ENCODE measurements at places on chromosomes 11 and 22. TPM values are rescaled to one million over a fixed set of nuclear protein-coding genes. Genes with fewer than 3 reads are reported as not detected.

The MRGPRG gene
- not detected for total RNA-seq

The CYTH4 gene
- 1.5 TPM for total RNA-seq

The DEPDC5 gene
- total RNA-seq = 7.0 TPM

The PIH1D2 gene
- 1.7 TPM for total RNA-seq

The SPON1 gene
- total RNA-seq = 22.8 TPM

The FAM180B gene
- total RNA-seq = not detected

The SEZ6L gene
- total RNA-seq = 0.12 TPM

The DCDC1 gene
- total RNA-seq = 0.15 TPM

The TMEM191B gene
- total RNA-seq = not detected

GRCh38 chr22:38442967-38443627 lies 11.9 kb downstream of the KCNJ4 start:
- no peak for DNase-seq

DNA sequence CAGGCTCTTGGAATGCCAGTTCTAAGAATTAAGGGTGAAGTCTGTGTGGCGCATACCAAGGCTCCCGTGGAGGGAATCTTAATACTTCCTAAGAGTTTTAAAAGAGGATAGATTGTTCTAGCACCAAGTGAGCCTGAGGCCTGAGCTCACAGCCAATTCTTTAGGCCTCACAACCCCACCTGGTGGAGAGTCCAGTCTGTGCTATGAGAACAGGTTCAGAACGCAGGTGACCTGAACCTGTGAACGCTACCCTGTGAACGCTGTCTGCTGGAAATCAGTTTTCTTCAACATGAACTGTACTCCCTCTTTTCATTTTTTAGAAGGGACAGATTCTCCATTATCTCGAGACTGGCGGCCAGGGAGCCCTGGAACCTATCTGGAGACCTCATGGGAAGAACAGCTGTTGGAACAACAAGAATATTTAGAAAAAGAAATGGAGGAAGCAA lies 43.2 kb upstream of the DLAT start:
- DNase-seq = no peak

GRCh38 chr11:8697054-8697453 lies 14.5 kb downstream of the RPL27A start:
- no peak for DNase-seq

DNA sequence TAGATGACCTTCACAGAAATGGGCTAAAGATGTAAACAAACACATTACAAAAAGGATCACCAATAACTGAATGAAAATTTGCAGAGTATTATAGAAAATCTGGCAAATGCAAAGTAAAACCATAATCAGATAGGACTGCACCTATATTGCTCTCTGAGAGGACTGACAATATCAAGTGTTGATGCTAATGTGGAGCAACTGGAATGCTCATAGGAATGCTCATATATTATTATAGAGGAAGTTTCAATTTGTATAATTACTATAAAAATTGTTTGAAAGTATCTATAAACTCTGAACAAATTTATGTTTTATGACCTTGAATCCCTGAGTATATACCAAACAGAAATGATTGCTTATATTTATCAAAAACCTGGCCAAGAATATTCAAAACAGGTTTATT lies 18.4 kb upstream of the TEAD1 start:
- no peak for DNase-seq

- DNase-seq = no peak
These were observed 85.6 kb downstream of the CTTN start for GRCh38 chr11:70483917-70484316.

DNA sequence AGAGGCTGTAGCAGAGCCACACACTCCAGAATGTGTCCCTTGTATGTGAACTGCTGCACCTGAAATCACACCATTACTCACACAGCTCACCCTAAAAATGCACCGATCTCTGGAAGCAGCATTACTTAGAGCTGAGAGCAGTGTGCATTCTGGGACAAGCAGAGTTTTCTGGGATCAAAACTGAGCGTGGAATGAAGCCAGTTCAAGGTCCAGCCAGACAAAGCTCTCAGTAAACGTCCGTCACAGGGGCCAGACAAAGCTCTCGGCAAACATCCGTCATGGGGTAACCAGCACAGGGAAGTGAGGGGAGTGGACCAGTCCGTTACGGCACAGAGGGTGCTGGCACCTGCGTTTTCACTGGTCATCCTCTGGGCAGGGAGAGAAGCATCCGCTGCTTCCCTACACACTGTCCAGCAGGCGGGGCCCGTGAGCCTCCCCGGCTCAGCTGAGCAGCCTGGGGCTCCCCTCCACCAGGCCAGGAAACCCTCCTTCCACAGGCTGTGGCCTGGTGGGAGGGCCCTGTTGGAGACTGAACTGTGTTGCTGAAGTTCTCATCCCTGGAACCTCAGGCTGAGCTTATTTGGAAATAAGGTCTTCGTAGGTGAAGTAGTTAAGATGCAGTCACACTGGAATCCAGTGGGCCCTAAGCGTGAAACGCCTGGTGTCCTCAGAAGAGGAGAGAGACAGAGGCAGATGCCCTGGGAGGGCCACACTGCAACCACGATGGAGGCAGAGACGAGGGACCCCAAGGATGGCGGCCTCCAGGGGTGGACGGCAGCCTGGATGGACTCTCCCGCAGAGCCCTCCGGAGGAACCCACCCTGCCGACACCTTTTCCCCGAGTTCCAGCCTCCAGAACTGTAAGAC lies 883.9 kb downstream of the BRD1 start:
- peak; percentile 36 for DNase-seq

DNA sequence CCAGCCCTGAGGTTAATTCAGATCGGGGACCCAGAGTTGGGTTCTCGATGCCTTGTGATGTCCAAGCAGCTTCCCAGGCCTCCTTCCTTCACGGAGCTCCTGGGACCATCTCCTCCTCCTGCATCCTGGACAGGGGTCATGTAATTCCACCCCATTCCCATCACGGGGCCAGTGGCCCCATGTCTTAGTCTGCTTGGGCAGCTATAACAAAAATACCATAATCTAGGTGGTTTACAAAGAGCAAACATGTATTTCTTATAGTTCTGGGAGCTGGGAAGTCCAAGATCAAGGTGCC lies 41.7 kb upstream of the PRDM11 start:
- DNase-seq = peak; percentile 52

- DNase-seq = peak; percentile 26
These were observed 55.4 kb downstream of the PLEKHA7 start for GRCh38 chr11:16958833-16959232.

DNA sequence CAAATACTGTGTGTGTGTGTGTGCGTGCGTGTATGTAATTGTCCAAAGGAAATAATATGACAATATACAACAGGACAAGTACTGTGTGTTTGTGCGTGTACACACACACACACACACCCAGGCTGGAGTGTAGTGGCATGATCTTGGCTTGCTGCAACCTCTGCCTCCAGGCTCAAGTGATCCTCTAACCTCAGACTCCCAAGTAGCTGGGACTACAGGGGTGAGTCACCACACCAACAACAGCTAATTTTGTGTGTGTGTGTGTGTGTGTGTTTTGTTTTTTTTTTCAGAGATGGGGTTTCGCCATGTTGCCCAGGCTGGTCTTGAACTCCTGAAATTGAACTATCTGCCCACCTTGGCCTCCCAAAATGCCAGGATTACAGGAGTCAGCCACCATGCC lies 61.5 kb downstream of the NUP98 start:
- no peak for DNase-seq

DNA sequence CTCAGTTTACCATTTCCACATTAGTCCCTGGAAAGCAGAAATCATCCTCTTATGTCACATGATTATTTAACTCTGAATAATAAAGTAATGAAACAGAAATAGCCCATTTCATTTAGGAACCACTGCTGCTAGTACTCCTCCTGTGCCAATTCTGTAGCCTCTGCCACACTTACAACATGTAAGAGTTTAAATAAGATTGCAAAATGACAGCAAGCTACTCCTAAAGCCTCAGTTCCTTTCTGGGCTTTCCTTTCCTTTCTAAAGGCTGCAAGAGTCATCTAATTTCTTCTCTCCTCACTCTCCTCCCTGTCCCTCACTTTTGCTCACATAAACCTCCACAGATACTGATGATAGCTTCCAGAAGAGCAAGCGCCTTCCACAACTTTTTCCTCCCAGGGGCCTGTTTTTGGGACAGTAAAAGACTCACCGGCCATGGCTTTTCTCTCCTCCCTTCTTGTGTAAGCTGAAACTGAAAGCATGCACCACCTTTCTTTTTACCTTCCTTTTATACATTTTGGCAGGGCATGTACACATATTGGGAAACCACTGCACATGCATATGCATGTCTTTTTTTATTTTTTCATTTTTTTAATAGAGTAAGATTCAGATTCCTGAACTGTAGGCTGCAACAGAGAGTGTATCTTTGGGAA lies 38.5 kb downstream of the CARD18 start:
- no peak for DNase-seq

- DNase-seq = no peak
These were observed 24.5 kb upstream of the GGTLC2 start for GRCh38 chr22:22619765-22620414.

DNA sequence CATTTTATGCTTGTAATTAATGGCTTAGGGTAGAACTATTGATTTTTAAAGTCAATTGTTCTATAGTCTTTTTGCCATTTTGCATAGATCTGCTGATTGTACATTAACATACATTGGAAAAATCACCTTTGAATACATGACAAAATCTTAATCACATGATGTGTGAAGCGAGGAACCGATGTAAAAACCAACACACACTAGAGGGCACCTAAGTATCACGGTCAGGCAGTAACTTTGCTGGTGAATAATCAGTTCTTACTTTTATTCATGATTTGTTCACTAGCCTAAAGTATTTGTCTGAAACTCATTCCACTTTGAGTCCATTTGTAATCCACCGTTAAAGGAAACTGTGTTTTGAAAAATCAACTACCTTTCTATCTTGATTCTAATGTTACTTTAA lies 28.2 kb downstream of the JHY start:
- no peak for DNase-seq

DNA sequence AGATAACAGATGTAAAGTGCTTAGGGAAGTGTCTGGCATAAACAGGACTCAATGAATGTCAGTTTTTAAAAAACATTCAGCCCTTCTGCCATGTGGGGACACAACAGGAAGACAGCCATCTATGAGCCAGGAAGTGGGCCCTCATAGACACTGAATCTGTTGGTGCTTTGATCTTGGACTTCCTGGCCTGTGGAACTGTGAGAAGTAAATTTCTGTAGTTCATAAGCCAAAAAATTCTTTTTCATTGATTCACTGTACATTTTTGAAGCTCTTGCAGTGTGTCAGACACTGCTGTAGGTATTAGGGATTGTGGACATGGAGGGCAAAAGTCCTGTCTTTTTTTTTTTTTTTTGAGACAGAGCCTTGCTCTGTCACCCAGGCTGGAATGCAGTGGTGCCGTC lies 188.6 kb downstream of the HIPK3 start:
- DNase-seq = no peak

- peak; percentile 78 for DNase-seq
These were observed 2.5 kb upstream of the NPAS4 start for GRCh38 chr11:66418168-66418985.

DNA sequence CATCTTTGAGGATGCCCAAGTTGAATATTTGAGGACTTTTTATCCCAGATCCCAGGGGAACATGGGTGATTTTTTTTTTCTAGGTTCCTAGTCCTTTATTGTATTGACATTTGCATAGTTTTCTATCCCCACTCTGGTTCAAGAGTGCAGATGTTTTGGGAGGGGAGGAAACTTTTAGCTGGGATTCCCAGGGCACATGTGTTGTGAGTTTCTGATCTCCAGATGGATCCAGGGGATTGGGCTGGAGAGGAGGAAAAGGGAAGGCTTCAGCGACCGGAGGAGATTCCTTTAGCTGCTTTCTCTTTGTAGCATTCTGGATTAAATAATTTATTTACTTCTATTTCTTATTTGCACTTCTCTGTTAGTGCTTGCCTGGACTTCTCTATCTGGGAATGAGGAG lies 14.7 kb upstream of the SORL1-AS1 start:
- DNase-seq = no peak

GRCh38 chr22:50700387-50701075 lies 27.9 kb downstream of the SHANK3 start:
- no peak for DNase-seq

- no peak for DNase-seq
These were observed 609.3 kb upstream of the CCDC90B start for GRCh38 chr11:83895516-83895915.

- peak; percentile 53 for DNase-seq
These were observed 83.0 kb downstream of the MYO7A start for GRCh38 chr11:77211040-77211451.

DNA sequence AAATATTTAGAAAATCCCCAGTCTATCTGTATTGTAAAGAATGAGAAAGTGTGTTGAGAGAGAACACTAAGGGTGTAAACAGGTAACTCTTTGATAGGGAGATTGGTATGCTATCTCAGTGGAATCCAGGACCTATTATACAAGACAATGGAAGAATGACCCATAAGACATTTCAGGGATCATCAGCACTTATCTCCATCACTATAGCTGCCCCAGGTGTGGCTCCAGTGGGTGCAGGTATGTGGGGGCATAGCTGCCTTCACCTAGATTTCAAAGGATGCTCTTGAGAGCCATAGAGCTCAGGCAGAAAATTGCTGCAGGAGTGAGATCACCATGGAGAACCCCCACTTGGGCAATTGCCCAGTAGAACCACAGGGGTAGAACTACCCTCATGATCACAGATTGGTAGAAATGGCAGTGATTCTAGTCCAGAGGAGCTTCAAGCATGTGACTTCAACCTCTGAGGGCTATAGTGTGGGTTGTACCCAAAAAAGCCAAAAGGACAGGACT lies 252.3 kb upstream of the TBCEL start:
- peak; percentile 5 for DNase-seq

DNA sequence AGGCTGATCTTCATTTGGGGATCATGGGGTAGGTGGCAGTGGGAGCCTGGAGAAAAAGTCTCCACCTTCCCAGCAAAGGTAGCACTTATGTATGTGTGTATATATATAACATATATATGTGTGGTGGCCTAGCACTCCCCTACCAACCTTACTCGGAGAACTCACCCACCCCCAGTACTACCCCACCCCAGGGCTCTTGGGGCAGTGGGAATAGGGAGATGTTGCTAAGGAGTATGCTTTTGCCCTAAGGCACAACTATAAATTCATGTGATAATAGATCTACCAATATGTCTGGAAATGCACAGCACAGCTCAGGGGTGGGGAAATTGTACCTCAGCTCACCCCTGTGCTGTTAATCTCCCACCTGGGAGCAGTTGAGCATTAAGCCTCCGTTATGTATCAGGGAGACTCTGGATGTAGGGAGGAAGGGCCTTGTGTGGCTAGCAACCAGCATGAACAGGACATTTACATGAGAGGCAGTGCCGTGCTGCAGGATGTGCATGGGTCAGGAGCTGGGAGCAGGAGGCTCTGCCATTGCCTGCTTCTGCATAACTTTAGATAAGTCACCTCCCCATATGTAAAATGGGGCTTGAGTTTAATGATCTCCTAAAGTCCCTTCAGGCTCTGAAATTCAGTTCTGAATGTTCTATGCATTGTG lies 57.3 kb downstream of the C11orf91 start:
- DNase-seq = peak; percentile 23

DNA sequence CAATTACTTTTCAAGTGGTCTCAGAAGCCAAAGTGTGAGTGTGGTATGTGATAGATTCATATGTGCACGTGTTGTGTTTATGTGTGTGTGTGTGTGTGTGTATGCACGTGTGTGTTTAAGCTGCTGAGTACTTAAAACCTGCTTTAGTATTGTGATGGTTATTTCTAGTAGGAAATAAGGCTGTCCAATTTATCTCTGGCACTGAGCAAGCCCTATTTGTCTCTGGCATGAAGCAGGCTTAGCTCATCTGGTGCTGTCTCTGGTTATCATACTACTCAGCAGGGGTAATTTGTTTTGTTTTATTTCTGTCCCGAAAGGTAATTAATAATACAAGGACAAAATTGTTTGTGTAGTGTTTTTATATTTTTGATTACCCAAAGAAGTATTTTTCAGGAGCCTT lies 333.7 kb downstream of the FAT3 start:
- no peak for DNase-seq

GRCh38 chr11:118240999-118241763 lies 11.0 kb downstream of the MPZL3 start:
- no peak for DNase-seq

- DNase-seq = no peak
These were observed 47.3 kb downstream of the RELT start for GRCh38 chr11:73423506-73423905.
